Effector memory CD4-positive, alpha-beta T cell (primary cell): ENCODE measurements at places on chromosomes 2 and 18.

- H3K36me3 ChIP-seq: no peaks in the 10 kb centered on the region
- H3K4me1 ChIP-seq: no peaks in the 10 kb centered on the region
- no peak overlapping the region for H3K4me3 ChIP-seq
- H3K27me3 ChIP-seq: no peaks in the 10 kb centered on the region
- H3K27ac ChIP-seq: no peak overlapping the region
- no peak for DNase-seq
These were observed 392.2 kb upstream of the CHST9 start for GRCh38 chr18:27577265-27577664.

DNA sequence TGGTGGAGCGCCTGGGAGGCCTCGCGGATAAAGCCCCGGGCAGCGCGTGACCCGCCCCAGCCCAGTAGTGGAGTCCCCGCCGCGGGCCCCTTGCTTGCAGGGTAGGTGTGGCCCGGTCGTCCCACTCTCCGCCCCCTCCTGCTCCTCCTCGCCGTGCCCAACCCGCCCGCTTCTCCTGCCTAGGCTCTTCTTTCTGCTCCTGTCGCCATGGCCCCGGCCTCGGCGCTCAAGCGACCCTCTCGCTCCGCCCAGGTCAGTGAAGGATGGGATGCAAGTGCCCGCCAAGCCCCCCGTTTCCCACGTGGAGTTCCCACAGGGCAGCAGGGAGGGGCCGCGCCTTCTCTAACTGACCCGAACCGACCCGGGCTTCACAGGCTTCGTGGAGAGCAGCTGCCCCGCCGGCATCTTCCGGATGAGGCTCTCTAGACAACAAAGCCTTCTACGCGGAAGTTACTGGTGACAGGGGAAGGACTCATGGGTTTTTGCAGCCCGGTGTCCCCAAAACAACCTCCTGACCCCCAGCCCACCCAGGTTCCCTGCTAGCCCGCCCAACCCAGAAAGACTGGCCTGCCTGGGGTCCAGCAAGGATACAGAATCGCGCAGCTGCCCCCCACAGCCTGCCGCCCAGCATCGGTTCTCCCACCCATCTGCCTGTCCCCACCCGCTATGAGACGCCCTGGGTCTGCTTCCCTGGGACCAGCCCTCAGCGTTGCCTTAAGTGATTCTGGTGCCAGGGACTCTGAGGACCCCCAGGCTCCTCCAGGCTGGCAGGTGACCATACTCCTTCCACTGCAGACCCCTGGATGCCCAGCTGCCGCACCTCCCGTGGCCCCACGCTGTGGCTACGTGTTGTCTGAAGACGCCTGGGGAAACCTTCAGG, 32.8 kb downstream of the TTC32 start:
- DNase-seq: peak; percentile 24
- peaks cover 9% of the 10 kb centered on the region for H3K4me1 ChIP-seq
- no peaks in the 10 kb centered on the region for H3K36me3 ChIP-seq
- peak overlapping the region; percentile 50 for H3K27ac ChIP-seq
- H3K27me3 ChIP-seq: no peaks in the 10 kb centered on the region

DNA sequence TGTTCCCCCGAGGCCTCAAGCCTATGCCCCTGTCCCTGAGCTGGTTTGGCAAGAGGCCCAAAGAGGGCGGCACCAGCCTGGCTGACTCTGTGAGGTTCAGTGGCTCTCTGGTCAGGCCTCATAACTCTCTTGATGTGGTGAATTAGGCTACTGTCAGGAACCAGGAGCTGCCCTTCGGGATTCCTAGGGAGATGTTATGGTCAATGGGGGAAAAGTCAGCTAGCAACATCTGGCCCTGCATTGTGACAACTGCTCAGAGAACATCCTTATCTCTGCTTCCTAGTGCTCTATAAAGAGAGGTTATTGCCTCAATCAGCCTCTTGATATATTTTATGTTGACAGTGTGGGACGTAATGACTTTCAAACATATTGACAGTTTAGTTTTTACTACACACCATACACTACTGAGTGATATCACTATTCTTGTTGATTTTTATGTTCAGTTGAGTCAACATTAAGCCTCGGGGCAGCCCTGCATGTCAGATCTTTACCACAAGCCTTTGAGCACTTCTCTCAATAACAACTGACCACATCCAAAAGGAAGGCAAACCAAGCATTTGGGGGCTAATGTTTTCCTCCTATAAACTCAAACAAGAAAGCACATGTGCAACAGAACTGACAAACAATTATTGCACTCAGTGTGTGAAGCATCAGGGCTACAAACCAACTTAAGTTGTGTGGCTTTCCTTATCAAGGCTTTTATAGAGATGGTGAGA, 448.3 kb upstream of the SLC14A2 start:
- H3K27ac ChIP-seq: no peak overlapping the region
- H3K4me3 ChIP-seq: no peak overlapping the region
- no peaks in the 10 kb centered on the region for H3K36me3 ChIP-seq
- no peaks in the 10 kb centered on the region for H3K27me3 ChIP-seq

DNA sequence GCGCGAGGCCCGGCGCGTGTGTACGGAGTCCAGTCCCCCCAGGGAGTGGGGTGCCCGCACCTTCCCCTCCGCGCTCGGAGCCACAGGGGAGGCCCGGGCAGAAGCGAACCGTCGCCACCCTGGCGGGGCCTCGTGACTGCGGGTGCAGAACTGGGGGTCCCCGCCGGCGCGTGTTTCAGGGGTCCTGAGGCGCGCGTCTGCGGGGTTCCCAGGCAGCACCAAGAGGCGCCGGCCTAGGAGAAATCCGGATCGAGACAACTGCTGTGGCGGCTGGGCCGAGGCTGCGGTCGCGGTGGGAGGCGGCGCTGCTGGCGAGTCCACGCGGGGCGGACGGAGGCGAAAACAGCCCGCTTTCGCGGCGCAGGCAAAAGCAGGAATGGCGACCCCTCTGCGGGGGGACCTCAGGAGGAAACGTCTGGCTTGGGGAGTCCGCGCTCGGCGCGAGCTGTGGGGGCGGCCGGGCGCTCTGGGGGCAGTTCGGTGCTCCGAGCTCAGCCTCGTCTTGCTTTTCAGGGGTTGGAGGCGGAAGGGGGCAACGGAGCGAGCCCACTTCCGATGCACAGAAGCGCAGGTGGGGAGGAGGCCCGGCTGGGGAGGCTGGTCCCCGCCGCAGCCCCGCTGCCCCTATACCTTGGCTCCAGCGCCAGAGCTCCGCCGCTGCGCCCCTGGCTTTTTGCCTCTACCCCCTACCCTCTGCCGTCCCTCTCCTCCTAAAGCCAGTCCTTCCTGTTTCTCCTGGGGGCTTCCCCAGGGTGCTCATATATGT, 81.5 kb upstream of the LDLRAD4 start:
- peak overlapping the region; percentile 93 for H3K4me3 ChIP-seq
- H3K36me3 ChIP-seq: no peaks in the 10 kb centered on the region
- no peaks in the 10 kb centered on the region for H3K27me3 ChIP-seq
- DNase-seq: no peak
- no peaks in the 10 kb centered on the region for H3K4me1 ChIP-seq

- H3K4me1 ChIP-seq: no peaks in the 10 kb centered on the region
- no peak for DNase-seq
- H3K36me3 ChIP-seq: peaks cover 64% of the 10 kb centered on the region
- no peaks in the 10 kb centered on the region for H3K27me3 ChIP-seq
- H3K4me3 ChIP-seq: no peak overlapping the region
These were observed 26.4 kb downstream of the ELP2 start for GRCh38 chr18:36155851-36156757.

DNA sequence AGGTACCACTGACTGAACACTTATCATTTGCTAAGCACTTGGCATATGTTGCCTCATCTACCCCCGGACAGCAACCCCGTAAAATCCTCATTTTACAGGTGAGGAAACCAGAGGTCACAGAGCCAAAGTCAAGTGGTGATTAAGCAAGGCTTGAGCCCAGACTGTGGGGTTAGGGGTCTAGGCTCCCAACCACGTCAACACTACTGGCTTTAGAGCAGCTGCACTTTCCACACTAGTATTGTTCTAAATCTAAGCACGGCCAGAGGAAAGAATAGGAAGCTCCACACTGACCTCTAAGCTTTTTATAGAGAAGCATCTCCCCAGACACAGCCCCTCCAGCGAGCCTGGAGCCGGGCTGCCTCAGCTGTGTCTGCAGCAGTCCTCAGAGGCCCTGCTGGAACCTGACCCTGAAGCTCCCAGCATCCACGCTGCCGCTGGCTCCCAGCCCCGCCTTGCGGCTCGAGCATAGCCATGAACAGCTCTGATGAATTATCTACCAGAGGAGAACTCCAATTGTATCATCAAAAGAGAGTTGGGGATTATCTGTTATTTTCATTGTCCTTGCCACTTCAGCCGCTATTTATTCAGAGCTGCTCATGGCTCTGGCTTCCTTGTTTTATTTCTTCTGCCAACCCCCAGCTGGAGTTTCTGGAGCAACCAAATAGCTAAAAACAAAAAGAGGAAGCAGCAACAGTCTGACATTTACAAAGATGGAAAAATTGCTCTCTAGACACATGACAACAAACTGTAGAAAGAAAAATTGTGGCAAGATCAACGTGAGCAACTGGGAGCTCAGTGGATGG, 62.2 kb upstream of the RTN4 start:
- DNase-seq: no peak
- no peak overlapping the region for H3K27ac ChIP-seq
- H3K36me3 ChIP-seq: no peaks in the 10 kb centered on the region
- no peaks in the 10 kb centered on the region for H3K4me1 ChIP-seq

GRCh38 chr2:52956766-52957165, 810.8 kb upstream of the CHAC2 start:
- no peak overlapping the region for H3K27ac ChIP-seq
- no peak overlapping the region for H3K4me3 ChIP-seq

- no peak overlapping the region for H3K4me3 ChIP-seq
- no peaks in the 10 kb centered on the region for H3K27me3 ChIP-seq
- H3K36me3 ChIP-seq: no peaks in the 10 kb centered on the region
- H3K4me1 ChIP-seq: no peaks in the 10 kb centered on the region
- no peak overlapping the region for H3K27ac ChIP-seq
These were observed 86.4 kb downstream of the NCOA1 start for GRCh38 chr2:24577481-24577880.

DNA sequence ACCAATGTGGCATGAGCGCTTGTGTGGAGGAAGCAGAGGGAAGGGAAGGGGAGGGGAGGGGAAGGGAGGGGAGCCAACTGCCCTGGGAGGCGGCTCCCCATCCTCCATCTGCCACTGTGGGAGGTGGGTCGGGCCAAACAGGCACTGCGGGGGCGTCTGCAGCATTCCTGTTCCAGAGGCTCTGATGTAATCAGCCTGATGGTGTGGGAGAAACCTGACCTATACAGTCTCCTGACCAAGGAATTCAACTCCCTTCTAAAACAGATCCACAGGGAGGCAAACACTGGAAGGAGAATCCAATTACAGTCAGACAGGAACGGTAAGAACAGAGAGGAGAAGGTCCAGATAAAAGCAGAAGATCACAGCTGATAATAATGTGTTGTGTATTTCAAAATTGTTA, 88.8 kb downstream of the CD8B2 start:
- H3K27ac ChIP-seq: no peak overlapping the region
- peaks cover 10% of the 10 kb centered on the region for H3K27me3 ChIP-seq
- H3K4me1 ChIP-seq: no peaks in the 10 kb centered on the region
- H3K4me3 ChIP-seq: no peak overlapping the region
- no peak for DNase-seq

- no peaks in the 10 kb centered on the region for H3K36me3 ChIP-seq
- H3K4me1 ChIP-seq: no peaks in the 10 kb centered on the region
- no peaks in the 10 kb centered on the region for H3K27me3 ChIP-seq
- no peak overlapping the region for H3K4me3 ChIP-seq
These were observed 741.1 kb upstream of the SALL3 start for GRCh38 chr18:78238404-78239089.

GRCh38 chr18:32759611-32760167, 13.1 kb downstream of the KLHL14 start:
- no peak overlapping the region for H3K27ac ChIP-seq
- no peaks in the 10 kb centered on the region for H3K36me3 ChIP-seq

- H3K27me3 ChIP-seq: no peaks in the 10 kb centered on the region
- DNase-seq: no peak
- H3K4me1 ChIP-seq: no peaks in the 10 kb centered on the region
- no peak overlapping the region for H3K27ac ChIP-seq
- no peaks in the 10 kb centered on the region for H3K36me3 ChIP-seq
These were observed 49.0 kb downstream of the SDC1 start for GRCh38 chr2:20175931-20176330.

- H3K4me1 ChIP-seq: no peaks in the 10 kb centered on the region
- no peak overlapping the region for H3K27ac ChIP-seq
- no peak for DNase-seq
- H3K27me3 ChIP-seq: peaks cover 11% of the 10 kb centered on the region
- H3K36me3 ChIP-seq: no peaks in the 10 kb centered on the region
These were observed 157.8 kb downstream of the CYRIA start for GRCh38 chr2:16507655-16508489.

- H3K4me3 ChIP-seq: no peak overlapping the region
- H3K27me3 ChIP-seq: no peaks in the 10 kb centered on the region
- no peaks in the 10 kb centered on the region for H3K4me1 ChIP-seq
- no peak for DNase-seq
- no peak overlapping the region for H3K27ac ChIP-seq
- no peaks in the 10 kb centered on the region for H3K36me3 ChIP-seq
These were observed 33.3 kb upstream of the ANKRD62 start for GRCh38 chr18:12060182-12060870.

GRCh38 chr2:215611609-215612386, 175.9 kb upstream of the FN1 start:
- H3K36me3 ChIP-seq: no peaks in the 10 kb centered on the region
- DNase-seq: no peak
- no peaks in the 10 kb centered on the region for H3K27me3 ChIP-seq
- no peak overlapping the region for H3K4me3 ChIP-seq
- H3K4me1 ChIP-seq: no peaks in the 10 kb centered on the region

GRCh38 chr18:32769071-32769585, 3.7 kb downstream of the KLHL14 start:
- DNase-seq: no peak
- no peaks in the 10 kb centered on the region for H3K36me3 ChIP-seq
- H3K4me3 ChIP-seq: no peak overlapping the region
- no peak overlapping the region for H3K27ac ChIP-seq

DNA sequence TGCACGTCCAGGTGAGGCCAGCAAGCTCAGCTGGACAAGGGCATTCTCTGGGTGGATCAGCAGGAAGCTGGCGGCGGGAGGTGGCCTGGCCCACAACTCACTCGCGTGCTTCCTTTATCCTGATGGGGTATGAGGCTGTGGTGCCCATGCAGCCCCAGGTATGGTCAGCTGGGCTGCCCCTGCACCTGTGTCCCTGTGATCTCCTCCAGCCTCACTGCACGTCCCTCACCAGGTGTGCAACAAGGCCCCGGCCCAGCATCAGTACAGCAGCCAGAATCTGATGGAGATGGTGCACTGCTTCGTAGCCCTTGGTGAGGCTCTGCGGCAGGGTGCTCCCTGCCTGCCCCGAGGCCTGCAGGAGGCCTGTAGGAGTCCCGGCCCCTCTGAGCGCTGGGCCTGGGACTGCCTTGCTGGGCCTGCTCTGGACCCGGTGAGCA, 17.6 kb downstream of the MROH2A start:
- no peaks in the 10 kb centered on the region for H3K4me1 ChIP-seq
- H3K4me3 ChIP-seq: no peak overlapping the region
- H3K36me3 ChIP-seq: no peaks in the 10 kb centered on the region
- no peak overlapping the region for H3K27ac ChIP-seq
- no peaks in the 10 kb centered on the region for H3K27me3 ChIP-seq

DNA sequence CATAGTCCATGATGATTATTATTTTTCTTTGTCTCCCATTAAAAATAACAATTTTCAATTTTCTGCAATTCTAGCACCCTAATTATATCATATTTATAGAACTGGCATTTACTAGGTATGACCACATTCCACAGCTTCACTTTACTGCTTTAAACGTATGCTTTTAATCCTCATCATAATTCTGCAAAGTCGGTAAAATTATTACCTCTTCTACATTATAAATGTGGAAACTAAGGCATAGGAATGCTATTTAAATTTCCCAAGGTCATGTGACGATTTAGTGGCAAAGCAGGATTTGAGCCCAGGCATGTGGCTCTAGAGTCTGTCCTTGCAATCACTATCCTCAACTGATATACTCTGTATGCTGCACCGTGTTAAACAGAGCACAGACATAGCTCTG, 866.4 kb downstream of the EPHA4 start:
- no peak overlapping the region for H3K4me3 ChIP-seq
- H3K27ac ChIP-seq: no peak overlapping the region
- H3K36me3 ChIP-seq: no peaks in the 10 kb centered on the region
- H3K27me3 ChIP-seq: no peaks in the 10 kb centered on the region
- H3K4me1 ChIP-seq: no peaks in the 10 kb centered on the region
